AG04450 (cell line): ENCODE measurements at places on chromosomes 1 and 21. TPM values are rescaled to one million over a fixed set of nuclear protein-coding genes. Genes with fewer than 3 reads are reported as not detected.

DNA sequence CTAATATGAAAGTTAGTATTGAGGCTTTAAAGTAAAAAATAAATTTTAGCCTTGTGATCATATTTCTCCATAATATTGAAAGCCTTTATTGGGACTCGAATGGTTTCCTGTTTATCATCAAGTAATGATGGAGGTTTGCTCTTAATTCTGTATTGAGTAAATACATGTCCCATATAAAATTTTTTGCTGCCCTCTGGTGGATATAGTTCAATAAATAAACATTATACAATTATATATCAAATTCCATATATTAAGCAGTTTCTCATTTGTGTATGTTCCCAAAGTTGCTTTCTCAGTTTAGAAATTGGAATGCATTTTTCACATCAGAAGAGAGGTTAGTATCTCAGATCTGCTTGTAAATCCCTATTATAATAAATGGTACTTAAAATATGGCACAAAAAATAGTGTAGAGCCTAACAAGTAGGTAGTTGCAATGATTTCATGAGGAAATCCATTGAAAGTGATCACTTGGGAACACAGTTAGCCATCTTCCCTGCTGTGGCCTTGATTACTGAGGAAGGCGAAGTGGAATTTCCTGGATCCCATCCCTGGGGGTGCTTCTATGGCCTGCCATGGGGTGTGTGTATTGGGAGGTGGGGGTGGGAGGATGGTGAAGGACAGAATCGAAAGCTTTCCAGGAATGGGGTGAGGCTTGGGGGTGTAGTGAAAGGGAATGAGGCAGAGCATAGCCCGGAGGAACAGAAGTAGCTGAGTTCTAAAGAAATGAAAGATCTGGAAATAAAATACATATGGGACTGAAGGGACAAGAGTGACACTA is 84.1 kb upstream of the C21orf91 start:
- DNase-seq: peak; percentile 20

GRCh38 chr21:42460391-42461184 is 35.4 kb downstream of the RSPH1 start:
- DNase-seq: no peak

- DNase-seq: peak; percentile 67
These were observed 24.7 kb downstream of the HMGCS2 start for GRCh38 chr1:119743776-119744597.

DNA sequence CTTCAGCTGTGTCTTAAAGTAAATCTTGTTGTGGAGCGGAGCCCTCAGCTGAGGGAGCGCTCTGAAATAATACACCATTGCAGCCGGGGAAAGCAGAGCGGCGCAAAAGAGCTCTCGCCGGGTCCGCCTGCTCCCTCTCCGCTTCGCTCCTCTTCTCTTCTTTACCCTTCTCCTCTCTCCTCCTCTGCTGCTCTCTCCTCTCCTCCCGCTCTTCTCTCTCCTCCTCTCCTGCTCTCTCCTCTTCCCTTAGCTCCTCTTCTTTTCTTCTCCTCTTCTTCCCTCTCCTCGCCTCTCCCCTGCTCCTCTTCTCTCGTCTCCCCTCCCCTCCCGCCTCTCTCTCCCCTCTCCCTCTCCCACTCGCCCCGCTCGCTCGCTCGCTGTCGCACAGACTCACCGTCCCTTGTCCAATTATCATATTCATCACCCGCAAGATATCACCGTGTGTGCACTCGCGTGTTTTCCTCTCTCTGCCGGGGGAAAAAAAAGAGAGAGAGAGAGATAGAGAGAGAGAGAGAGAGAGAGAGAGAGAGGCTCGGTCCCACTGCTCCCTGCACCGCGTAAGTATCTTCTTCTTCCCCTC is at the start of gene PROX1:
Gene PROX1, plus strand, starts transcription at position 47 of the 580 bp plus-strand sequence. CDS start 8,563 bp downstream, outside the sequence.
- DNase-seq: peak; percentile 47

DNA sequence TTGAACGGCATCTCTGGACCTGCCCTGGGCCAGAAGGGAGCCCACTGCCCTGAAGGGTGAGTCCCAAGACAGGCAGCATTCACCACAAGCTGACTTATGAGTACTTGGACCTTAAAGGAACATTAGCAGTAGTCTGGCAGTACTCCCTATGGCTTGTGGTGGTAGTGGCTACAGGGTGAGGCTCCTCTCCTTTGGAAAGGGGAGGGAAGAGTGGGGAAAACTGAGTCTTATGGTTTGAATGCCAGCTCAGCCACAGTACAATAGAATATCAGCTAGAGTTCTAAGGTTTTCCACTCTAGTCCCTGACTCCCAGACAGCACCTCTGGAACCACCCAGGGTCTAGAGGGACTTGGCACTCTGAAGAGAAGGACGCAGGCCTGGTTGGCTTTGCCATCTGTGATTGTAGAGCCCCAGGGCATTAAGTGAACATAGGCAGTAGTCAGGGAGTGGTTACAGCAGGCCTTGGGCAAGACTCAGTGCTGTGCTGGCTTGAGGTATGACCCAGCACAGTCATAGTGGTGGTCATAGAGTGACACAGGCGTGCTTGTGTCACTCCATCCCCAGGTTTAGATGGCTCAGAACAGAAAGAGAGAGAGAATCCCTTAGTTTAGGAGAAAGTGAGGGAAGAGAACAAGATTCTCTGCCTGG is 31.0 kb downstream of the CD53 start:
- DNase-seq: no peak

GRCh38 chr1:228794173-228794572 is 58.9 kb downstream of the RHOU start:
- DNase-seq: no peak

- no peak for DNase-seq
These were observed 9.0 kb downstream of the CRP start for GRCh38 chr1:159705251-159705903.

GRCh38 chr1:36696261-36696940 is 213.7 kb upstream of the CSF3R start:
- DNase-seq: no peak

- no peak for DNase-seq
These were observed 281.6 kb downstream of the TPR start for GRCh38 chr1:186093437-186093836.

- no peak for DNase-seq
These were observed 61.9 kb downstream of the NIBAN1 start for GRCh38 chr1:184912392-184912791.

DNA sequence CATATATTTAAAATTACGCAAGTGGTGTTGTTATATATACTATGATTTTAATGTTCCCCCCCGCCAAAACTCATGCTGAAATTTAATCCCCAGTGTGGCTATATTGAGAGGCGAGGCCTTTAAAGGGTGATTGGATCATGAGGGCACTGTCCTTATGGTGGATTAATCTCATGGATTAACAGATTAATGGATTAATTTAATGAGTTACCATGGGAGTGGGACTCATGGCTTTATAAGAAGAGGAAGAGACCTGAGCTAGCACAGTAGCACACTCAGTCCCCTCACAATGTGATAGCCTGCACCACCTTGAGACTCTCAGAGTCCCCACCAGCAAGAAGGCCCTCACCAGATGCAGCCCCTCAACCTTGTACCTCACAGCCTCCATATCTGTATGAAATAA is 34.8 kb downstream of the C1orf198 start:
- no peak for DNase-seq

DNA sequence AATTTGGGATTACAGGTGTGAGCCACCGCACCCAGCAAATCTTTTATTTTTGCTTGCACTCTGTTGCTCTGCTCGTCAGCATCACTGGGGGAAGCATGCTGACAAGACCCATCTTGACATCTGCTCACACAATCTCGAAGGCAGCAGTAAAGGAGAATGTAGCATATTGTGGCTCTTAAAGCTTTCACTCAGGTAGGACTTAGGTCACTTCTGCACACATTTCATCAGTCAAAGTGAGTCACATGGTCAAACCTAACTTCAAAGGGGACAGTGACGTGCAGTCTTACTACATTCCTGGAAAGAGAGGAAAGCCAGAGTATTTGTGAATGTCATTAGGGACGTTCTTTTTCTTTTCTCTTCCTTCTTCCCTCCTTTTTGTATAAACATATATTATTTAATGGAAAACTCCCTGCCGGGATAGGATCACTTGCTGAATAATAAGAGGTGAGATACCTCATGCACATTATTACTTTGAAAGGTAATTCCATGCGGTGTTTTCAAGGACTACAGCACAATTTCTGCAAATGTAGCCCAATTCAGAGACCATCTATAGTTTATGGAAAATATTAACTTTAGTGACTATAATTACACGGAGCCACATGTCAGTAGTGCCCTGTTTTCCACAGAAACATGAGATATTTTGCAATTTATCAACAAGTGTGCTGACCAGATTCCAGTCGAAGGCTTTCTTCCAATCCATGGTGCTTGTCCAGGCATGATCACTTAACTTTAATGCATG is 19.3 kb upstream of the ACBD6 start:
- no peak for DNase-seq

DNA sequence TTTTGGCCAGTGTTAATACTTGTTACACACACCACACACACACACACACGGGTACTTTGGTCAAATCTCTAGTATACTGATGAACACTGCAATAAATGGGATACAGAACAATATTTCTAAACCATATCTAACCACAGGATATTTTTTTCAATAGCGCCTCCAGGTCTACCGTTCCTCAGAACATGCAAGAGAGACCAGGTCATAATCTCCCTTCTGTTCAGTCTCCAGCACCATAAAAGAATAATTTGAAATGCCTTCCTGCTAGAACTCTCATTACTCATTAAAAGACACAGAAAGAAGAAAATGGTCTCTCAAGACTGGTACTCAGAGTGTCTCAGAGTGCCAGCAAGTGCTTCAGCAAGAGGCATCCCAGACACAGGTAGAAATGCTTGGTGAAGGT is 11.5 kb upstream of the SLC44A3 start:
- DNase-seq: no peak

GRCh38 chr1:2610036-2610959 is 22.5 kb downstream of the MMEL1 start:
- no peak for DNase-seq

- no peak for DNase-seq
These were observed 1.7 kb upstream of the TRIM33 start for GRCh38 chr1:114512595-114513280.

DNA sequence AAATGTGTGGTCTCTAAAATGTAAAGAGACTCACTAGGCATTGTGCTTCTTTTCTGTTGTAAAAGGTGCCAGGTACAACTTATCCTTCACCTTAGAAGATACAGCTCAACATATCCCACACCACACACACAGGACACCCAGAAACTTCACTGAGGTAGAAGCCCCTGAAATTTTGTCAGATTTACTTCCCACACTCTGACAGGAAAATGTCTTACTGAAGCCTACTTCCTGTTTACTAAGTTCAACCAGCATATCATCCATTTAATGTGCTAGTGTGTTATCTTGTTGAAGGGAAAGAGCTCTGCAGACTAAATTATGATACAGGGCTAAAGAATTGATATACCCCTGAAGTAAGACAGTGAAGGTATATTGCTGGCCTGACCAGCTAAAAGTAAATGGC is 39.9 kb upstream of the INSL5 start:
- no peak for DNase-seq

DNA sequence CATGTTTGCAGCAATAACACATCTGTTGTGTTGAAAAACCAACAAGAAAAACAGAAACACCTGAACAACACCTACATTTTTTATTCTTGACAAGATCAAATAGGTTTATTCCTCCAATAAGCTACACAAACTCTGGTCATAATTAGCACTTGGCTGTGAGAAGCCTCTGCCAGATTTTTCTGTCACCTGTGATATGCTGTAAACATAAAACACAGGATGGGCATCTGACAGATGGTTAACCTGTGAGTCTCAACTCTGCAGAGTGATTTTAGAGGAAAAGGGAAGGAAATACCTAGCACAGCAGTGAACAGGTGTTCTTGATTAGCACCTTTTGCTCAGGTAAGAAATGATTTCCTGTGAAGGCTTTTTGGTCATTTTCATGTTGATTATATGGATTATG is 175.4 kb upstream of the COA6 start:
- DNase-seq: no peak

DNA sequence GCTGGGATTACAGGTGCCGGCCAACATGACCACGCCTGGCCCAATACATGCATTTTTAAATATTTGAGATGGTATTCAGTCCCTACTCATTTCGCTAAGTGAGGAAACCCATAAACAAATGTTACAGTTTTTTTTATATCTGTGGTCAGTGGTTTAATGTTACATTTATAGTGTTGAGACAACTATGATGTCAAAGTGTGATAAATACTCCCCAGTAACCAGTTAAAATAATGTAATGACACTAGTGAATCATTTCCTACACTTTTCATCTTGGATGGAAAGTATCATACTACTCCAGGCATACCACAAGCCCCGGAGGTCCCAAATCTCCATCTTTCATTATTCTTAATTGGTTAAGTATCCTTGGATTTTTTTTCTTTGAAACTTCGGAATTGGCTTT is 87.5 kb upstream of the KIF26B start:
- no peak for DNase-seq

GRCh38 chr1:8540261-8540941 is 222.5 kb downstream of the SLC45A1 start:
- peak; percentile 21 for DNase-seq

DNA sequence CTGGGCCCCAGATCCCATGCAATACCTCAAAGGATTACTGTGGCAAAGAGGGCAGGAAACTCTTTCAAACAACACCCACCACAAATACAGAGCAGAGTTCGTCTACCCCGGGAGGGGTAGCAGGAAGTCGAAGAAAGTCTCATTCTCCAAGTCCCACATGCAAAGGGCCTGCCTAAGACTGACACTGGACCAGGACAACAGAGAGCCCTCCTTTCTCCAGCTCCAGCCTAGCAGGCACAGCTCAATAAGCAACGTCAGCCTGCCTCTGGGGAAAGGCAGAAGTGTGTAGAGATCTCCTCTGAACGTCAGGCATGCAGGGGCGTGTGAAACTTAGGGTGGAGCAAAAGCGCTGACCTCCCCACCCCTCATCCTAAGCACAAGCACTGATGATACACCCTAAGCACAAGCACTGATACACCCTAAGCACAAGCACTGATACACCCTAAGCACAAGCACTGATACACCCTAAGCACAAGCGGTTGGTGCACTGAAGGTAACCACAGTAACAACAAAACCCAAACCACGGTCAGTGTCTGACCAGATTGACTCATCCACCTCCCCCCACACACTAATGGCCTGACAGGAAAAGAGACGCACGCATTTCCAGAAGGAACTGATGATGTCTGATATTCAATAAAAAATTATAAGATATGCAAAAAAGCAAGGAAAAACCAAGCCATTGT is 1.3 kb downstream of the KRTAP12-3 start:
- DNase-seq: no peak

GRCh38 chr1:157438146-157438545 is 114.2 kb downstream of the FCRL5 start:
- no peak for DNase-seq

Gene NID1
- polyA plus RNA-seq: 129 and 137 TPM in 2 replicates

Gene CHI3L2
- 0.86 and 1.0 TPM in 2 replicates for polyA plus RNA-seq

Gene OR14C36
- not detected in 2 replicates for polyA plus RNA-seq

Gene ELAPOR1
- 0.88 and 0.94 TPM in 2 replicates for polyA plus RNA-seq

Gene ELOVL1
- polyA plus RNA-seq: 165 and 167 TPM in 2 replicates

Gene FCRLB
- polyA plus RNA-seq: 0.48 TPM in 2 replicates

Gene OLIG2
- polyA plus RNA-seq: not detected in 2 replicates
